ENCODE measurements at places on chromosomes 6 and 20. TPM values are rescaled to one million over a fixed set of nuclear protein-coding genes. Genes with fewer than 3 reads are reported as not detected.
A peak's percentile ranks its signal among the peaks of the same experiment; 100 is the strongest.

GRCh38 chr6:96716221-96716620 is 121.1 kb downstream of the GPR63 start:
- no peak overlapping the region for H3K27ac ChIP-seq
- H3K4me3 ChIP-seq: no peak overlapping the region
- DNase-seq: no peak
- H3K27me3 ChIP-seq: no peaks in the 10 kb centered on the region
- no peaks in the 10 kb centered on the region for H3K36me3 ChIP-seq
- H3K4me1 ChIP-seq: no peaks in the 10 kb centered on the region

DNA sequence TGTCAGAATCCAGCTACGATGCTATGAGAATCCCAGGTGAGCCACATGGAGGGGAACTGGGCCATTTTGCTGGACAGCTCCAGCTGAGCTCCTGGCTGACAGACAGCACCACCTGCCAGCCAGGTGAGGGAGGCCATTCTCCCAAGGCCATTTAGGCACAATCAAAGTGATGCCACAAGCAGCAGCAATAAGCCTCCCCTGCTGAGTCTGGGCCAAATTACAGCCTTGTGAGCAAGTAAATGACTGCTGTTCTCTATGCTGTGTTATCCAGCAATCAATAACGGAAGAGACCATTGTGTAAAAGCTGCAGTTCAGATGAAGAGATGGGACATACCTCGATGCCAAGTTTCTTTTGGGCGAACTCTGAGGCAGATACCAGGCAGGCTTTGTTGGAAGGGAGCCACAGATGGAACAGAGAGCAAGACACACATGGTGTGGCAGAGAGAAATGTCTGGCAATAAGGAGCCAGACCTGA is 14.0 kb upstream of the SCGN start:
- H3K27me3 ChIP-seq: peaks cover 2% of the 10 kb centered on the region
- no peaks in the 10 kb centered on the region for H3K36me3 ChIP-seq
- no peak for DNase-seq
- no peak overlapping the region for H3K4me3 ChIP-seq
- H3K4me1 ChIP-seq: peaks cover 4% of the 10 kb centered on the region

DNA sequence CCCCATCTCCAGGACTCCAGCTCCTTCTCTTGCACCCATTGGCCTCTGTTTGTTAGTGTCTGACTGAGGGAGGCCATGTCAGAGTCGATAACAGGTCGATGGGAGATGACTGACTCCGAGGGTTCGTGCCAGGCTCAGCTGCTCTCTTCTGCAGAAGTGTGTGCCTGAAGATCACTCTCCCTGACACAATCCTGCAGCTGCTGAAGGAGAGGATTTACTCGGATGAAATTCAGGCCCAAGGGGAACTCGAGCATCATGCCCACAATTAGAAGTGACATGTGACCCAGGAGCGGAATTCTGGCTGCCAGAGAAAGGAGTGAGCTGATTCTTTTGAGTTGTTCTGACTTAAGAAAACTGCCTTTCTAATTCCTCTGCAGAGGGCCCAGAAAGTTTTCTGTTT is 318.2 kb downstream of the MAFB start:
- DNase-seq: no peak
- peaks cover 20% of the 10 kb centered on the region for H3K27me3 ChIP-seq
- no peak overlapping the region for H3K27ac ChIP-seq
- H3K4me3 ChIP-seq: no peak overlapping the region
- no peaks in the 10 kb centered on the region for H3K4me1 ChIP-seq
- H3K36me3 ChIP-seq: no peaks in the 10 kb centered on the region

- no peak overlapping the region for H3K27ac ChIP-seq
- no peaks in the 10 kb centered on the region for H3K36me3 ChIP-seq
- no peaks in the 10 kb centered on the region for H3K27me3 ChIP-seq
- H3K4me3 ChIP-seq: no peak overlapping the region
- no peaks in the 10 kb centered on the region for H3K4me1 ChIP-seq
Measured at GRCh38 chr20:4836935-4837334, 115.2 kb downstream of the PRND start.

GRCh38 chr6:151322570-151322969 is 68.8 kb downstream of the ZBTB2 start:
- peaks cover 24% of the 10 kb centered on the region for H3K27me3 ChIP-seq
- no peak overlapping the region for H3K4me3 ChIP-seq
- DNase-seq: no peak
- H3K4me1 ChIP-seq: peaks cover 12% of the 10 kb centered on the region
- H3K36me3 ChIP-seq: no peaks in the 10 kb centered on the region

- H3K4me3 ChIP-seq: no peak overlapping the region
- DNase-seq: no peak
- no peaks in the 10 kb centered on the region for H3K36me3 ChIP-seq
- no peaks in the 10 kb centered on the region for H3K4me1 ChIP-seq
- H3K27me3 ChIP-seq: no peaks in the 10 kb centered on the region
- no peak overlapping the region for H3K27ac ChIP-seq
Measured at GRCh38 chr6:5390177-5390576, 128.9 kb downstream of the FARS2 start.

SIRPD gene
- 13.0 TPM for polyA plus RNA-seq

EBF4 gene
- polyA plus RNA-seq: not detected

HUS1B gene
- polyA plus RNA-seq: 1.7 TPM

GRCh38 chr6:130742131-130742681 is 85.0 kb upstream of the SMLR1 start:
- no peak for DNase-seq
- H3K36me3 ChIP-seq: no peaks in the 10 kb centered on the region
- H3K27ac ChIP-seq: no peak overlapping the region

FOXQ1 gene
- not detected for polyA plus RNA-seq

DNA sequence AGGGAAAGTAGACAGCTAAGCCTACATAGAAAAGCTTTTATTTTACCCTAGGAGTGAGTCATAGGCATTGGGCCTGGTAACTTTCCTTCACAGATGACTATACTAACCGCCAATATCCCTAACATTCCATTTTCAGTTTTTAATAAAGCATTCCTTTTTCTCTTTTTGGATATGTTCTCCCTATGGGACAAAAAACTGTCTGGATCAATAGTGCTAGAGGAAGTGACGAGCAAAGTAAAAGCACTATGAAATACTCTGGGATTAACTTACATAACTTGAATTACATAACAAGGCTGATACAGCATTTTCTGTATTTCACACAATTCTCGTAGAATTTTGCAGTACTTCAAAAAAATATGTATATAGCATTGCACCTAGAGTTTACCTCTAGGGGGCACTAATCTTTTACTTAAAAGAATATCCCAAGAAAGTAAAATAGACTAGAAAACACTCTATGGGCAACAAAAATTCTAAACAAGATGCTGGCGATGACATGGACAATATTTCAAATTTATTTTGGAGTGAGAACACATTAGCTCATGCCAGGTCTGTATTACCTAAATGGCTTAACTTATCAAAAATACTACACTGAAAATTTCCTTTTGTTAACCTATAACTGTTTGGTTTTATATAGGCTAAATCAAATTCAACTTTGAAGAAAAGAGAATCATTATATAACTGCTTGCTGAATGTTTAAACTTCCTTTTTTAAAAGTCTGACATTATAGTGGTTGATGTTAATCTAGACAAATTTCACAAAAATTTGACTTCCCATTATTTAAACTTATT is 66.3 kb upstream of the DST start:
- H3K27ac ChIP-seq: peak overlapping the region; percentile 78
- no peaks in the 10 kb centered on the region for H3K27me3 ChIP-seq
- peaks cover 14% of the 10 kb centered on the region for H3K4me1 ChIP-seq
- peak; percentile 65 for DNase-seq
- H3K4me3 ChIP-seq: no peak overlapping the region

DNA sequence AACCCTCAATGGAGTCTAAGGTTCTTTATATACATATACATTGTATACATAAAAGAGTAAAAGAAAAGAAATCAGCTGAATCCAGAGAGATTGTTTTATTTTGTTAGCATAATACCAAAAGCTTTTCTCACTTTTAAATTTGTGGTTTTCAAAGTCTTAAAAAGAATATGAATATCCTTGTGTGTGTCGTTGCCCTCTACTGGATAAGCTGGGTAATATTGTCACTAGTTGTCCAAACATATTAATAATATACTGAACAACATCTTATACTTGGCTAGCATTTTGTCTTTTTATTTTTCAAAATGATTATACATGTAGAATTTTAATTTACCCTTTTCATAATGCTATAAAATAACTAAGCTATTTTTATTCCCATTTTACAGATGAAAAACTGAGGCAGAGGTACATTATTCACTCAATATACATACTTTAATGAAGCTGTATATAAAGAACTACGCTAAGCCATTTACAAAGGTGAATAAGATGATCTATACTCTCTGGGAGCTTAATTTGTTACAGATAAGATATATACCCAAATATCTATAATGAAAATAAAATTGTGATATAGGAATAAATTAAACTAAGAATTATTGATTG is 531.7 kb downstream of the TFAP2B start:
- DNase-seq: peak; percentile 35
- H3K4me1 ChIP-seq: peaks cover 3% of the 10 kb centered on the region
- no peaks in the 10 kb centered on the region for H3K36me3 ChIP-seq
- H3K27ac ChIP-seq: no peak overlapping the region

FAM217A gene
- polyA plus RNA-seq: not detected

GRCh38 chr6:28081486-28081751 is 1.1 kb downstream of the ZNF165 start:
- peak; percentile 64 for DNase-seq
- H3K27ac ChIP-seq: no peak overlapping the region
- peak overlapping the region; percentile 80 for H3K4me3 ChIP-seq
- no peaks in the 10 kb centered on the region for H3K27me3 ChIP-seq
- peaks cover 8% of the 10 kb centered on the region for H3K4me1 ChIP-seq

- no peaks in the 10 kb centered on the region for H3K36me3 ChIP-seq
- H3K4me1 ChIP-seq: no peaks in the 10 kb centered on the region
- H3K27ac ChIP-seq: no peak overlapping the region
- H3K27me3 ChIP-seq: no peaks in the 10 kb centered on the region
- DNase-seq: no peak
- H3K4me3 ChIP-seq: no peak overlapping the region
Measured at GRCh38 chr6:106801256-106801655, 171.9 kb downstream of the QRSL1 start.

DNA sequence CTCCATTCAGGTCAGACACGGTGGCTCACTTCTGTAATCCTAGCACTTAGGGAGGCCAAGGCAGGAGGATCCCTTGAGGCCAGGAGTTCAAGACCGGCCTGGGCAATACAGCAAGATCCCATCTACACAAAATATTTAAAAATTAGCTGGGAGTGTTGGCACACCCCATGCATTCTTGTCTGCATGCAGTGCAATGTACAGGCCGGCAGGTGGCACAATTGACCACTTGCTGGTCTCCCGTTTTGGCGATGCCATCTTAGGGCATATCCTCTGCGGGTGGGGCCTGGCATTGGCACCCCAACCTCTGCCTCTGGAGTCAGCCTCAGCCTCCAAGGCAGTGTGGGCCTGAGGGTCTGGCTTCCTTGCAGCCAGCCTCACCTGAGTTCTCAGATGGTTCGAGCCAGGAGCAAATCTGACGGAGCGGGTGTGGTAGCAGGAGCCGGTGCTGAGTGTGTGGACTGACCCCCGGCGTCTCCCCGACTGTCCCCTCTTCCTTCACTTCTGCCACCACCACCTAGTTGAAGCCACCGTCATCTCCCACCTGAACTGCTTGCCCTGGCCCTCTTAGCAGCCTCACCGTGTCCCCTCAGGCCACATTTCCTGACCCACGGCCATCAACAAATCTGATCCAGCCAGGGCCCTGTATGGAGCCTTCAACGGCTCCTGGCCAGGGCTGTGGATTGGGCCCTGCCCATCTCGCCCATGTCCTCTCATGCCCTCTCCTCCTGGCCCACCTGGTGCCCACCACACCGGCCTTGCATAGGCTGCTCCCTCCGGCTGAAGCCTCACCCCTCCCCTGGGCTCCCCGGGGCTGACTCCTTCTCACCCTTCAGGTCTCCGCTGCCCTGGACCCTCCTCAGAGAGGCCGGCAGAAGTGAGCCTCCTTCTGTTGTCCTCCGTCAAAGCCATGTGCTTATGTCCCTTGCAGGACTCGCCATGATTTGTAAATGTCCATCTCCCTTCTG is 44.0 kb downstream of the EFCAB8 start:
- DNase-seq: peak; percentile 52
- no peaks in the 10 kb centered on the region for H3K27me3 ChIP-seq
- no peaks in the 10 kb centered on the region for H3K4me1 ChIP-seq
- H3K27ac ChIP-seq: no peak overlapping the region

- no peak for DNase-seq
- H3K36me3 ChIP-seq: no peaks in the 10 kb centered on the region
- H3K4me3 ChIP-seq: no peak overlapping the region
- peaks cover 21% of the 10 kb centered on the region for H3K4me1 ChIP-seq
Measured at GRCh38 chr6:137921823-137922222, 54.8 kb downstream of the TNFAIP3 start.

DNA sequence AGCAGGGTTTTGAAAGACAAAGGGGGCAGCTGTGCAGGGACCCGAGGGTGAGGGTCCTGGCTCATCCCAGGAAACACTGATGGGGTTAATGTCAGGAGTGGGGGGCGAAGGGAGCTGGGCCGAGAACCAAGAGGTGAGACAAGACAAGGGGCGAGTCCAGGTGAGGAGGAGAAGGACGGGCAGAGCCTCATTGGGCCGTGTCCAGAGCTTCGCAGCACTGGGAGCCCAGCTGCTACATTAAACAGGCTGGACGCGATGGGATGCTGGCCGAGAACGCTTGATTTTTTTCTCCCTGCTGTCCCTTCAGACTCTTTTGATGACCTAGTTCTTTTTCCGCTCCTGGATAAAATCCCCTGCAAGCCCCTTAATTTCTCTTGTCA is 172.8 kb upstream of the SNX9 start:
- H3K4me1 ChIP-seq: peaks cover 15% of the 10 kb centered on the region
- no peaks in the 10 kb centered on the region for H3K27me3 ChIP-seq
- H3K36me3 ChIP-seq: no peaks in the 10 kb centered on the region
- H3K27ac ChIP-seq: no peak overlapping the region
- DNase-seq: no peak
- H3K4me3 ChIP-seq: no peak overlapping the region

- H3K27me3 ChIP-seq: no peaks in the 10 kb centered on the region
- no peaks in the 10 kb centered on the region for H3K36me3 ChIP-seq
- no peak for DNase-seq
- H3K27ac ChIP-seq: no peak overlapping the region
Measured at GRCh38 chr6:14079433-14079832, 38.1 kb upstream of the CD83 start.

GRCh38 chr6:112332274-112332673 is 14.9 kb upstream of the RFPL4B start:
- no peak overlapping the region for H3K4me3 ChIP-seq
- H3K36me3 ChIP-seq: no peaks in the 10 kb centered on the region
- no peaks in the 10 kb centered on the region for H3K27me3 ChIP-seq
- no peak for DNase-seq
- H3K4me1 ChIP-seq: no peaks in the 10 kb centered on the region
